ENCODE measurements at places on chromosomes 7 and 10.
A peak's percentile ranks its signal among the peaks of the same experiment; 100 is the strongest.

DNA sequence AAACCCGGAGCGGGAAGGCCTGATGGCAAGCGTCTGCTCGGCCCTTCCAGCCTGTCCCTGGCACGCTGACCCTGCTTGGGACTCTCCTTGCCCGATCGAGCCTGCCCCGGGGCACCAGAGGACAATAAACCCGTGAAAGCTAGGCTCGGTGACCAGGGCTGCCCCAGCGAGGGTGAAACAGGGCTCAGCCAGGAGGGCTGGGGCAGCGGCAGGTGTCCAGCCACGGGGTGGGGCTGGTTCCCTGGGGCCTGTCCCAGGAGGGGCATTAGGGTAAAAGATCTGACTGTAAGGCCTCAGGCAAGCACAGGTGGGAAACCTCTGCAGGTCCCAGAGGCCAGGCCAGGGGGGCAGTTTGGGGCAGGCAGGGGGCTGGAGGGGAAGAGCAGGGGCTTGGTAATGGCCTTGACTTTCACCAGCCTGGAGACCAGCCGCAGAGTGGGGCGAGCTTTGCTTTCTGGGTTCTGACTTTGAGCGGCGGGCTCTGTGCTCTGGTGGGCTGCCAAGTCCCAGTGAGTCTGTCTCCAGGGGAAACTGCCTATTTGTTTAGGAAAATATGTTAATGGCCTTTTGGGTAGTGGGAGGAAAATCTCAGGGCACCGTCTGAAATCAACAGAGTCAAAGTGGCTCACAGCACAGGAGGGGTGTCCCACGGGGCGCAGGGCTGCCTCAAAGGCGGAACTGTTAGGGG is 68.2 kb upstream of the INPP5A start:
- no peak for DNase-seq

DNA sequence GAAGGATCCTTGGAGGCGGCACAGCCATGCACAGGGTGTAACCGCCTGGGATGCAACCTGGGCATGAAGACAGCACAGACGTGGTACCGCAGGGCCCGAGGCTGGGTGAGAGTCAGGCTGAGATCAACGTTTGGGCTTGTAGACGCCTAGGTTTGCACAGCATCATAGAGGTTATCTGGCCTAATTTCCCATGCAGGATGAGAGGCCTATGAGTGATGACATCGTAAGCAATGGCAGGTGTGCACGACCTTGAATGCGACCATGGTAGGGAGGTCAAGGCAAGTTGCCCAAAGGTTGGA is 7.5 kb downstream of the CALML3 start:
- DNase-seq: no peak

- no peak for DNase-seq
Measured at GRCh38 chr10:61589547-61590243, 73.0 kb upstream of the CABCOCO1 start.

DNA sequence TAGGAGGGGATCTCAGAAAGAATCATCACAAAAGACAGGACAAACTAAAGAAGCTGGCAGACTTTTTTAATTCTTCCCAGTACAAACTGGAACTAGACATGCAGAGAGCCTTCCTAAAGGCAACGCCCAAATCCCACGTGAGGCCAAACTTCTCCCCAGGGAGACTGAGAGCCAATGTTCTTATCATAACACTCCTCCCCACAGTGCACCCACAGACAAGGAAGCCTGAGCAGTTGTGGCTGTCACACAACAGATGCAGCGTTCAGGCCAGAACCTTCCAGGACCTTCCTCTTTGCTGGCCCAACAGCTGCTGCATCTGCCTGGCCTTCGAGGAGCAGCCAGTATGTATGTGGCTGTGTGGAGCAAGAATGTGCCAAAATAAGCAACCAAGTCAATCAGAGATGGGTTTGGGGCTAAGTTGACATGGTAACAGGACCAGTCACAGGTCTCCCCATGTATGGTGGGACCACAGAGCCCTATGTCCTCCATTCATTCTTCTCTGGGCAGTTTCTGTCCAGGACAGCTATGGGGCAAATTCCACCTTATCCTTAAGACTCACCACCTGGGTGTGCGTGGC is 34.9 kb downstream of the SRPK2 start:
- no peak for DNase-seq

DNA sequence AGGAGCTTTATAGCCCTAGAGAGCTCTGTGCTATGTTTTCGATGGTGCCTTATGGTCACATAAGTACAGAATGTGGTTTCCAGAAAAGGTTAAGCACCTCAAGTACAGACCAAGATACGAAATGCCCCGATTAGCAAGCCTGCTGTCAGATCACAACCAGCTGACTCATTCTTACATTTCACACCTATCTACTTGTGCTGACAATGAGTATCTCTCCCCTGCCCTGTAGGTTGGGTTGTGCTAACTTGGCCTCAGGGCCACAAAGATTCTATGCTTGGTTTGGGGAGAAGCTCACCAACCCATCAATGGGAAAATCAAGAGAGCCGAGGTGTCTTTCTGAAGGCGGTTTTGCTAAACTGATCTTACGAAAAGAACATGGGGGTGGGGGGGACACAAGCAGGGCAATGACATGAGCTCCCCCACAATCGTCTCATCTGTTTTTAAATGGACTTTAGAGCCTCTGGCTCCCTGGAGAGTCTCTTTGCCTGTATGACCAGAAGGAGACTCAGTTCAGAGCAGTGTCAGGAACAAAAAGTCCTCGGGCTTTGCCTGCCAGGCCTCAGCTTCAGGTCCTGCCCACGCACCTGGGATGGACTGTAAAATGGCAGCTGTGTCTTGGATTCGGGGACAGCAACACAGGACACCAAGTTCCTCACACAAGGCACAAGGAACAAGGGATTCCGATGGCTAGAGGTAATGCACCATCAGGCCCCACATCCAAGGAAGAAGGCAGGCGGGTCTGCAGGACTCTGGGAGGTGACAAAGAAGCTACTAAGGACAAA is 55.1 kb downstream of the FAM53B start:
- DNase-seq: no peak

- DNase-seq: no peak
Measured at GRCh38 chr7:121164247-121164646, 164.6 kb upstream of the WNT16 start.

DNA sequence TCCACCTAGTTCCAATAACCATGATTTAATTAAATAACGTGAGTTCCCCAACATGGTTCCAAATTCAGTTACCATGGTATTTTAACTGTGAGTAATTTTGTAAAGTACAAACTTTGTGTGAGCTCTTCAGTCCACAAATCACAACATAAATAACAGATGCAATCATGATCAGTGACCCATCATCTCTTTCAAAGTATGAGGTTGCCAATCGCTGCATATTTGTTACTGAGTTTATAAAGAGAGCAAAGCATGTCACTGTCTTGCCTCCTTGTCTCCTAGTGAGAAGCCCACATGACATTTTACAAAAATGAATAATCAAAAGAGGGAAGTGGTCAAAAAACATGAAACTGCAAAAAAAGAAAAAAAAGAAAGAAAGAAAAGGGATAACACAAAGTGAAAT is 69.1 kb upstream of the PDSS1 start:
- DNase-seq: no peak

GRCh38 chr7:131974671-131975070 is 418.2 kb upstream of the PODXL start:
- DNase-seq: no peak

- DNase-seq: no peak
Measured at GRCh38 chr7:44087911-44088838, 5.8 kb upstream of the POLM start.

DNA sequence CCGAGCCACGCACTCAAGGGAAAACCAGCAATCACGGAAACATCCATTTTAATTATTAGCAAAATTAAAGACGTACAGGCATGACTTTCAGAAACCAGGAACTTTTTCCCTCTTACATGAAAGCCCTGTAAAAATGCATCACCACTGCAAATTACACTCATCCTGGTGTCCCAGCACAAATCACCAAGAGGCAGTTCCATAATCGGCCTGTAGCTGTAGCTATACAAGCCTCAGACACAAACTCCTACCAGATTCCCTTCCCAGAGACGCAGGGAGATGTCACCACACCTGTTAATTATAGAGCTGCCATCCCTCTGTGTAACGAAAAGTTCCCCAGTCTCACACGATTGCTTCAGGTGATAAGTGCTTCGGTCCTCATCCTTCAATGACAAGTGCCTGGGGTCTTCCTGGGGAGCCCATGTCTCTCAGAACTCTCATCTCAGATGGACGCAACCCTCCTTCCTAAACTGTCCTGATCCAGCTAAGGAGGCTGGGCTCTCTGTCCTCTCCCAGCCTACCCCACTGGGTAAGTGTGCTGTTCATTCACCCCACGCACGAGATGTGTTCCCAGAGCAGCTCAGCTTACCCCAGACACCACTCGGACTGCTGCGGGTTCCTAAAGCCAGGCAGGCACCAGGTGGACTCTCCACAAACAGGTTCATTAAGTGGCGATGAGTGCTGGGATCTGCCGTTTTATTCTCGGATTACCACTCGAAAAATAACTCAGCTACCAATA is 5.9 kb downstream of the FGFR2 start:
- DNase-seq: no peak

- DNase-seq: no peak
Measured at GRCh38 chr10:60282771-60283353, 106.8 kb downstream of the ANK3 start.

DNA sequence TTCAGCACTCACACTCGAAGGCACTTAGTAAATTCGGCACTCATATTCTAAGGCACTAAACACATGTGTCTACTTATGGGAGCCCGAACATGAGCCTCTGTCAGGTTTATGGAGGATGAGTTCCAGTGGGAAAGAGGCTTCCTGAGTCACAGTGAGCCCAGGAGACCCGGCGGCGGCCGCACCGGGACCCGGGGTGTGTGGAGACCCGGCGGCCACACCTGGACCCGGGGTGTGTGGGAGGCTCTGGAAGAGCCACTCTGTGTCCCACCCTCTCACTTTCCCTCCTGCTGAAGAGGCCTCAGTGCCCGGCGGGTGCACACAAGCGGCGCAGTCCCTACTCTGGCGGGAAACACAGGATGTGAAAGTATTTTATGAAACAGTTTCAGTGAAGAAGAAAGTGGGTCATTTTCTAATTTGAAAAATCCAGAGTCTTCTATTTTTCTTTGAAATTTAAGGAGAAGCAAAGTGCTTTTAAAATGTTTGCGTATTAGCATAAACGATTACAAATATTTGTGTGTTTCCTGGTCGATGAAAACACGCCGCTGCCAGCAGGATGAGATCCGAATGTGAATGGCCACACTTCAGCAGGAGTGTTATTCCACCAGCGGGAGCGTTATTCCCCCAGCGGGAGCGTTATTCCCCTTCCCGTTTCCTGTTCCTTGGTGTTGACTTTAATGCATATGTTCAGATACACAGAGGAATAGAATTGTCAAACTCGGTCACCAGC is 625.1 kb downstream of the DNAJB6 start:
- DNase-seq: no peak

DNA sequence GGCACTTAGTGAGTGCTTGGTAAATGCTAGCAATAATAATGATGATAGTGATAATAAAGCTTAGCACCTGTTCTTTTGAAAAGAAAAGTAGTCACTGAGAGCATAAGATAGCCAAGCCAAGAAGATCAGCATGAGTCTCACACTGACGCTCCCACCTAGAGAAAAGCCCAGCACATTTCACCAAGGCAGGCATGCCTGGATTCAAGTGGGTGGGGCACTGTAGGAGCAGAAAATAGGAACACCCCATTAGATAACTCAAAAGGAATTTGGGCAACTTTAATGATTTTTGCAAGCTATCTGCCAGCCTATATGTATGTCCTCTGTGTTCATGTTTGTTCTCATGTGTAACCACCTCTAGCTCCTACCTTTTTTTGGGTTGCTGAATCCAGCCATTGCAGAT is 18.1 kb upstream of the SORBS1 start:
- no peak for DNase-seq

DNA sequence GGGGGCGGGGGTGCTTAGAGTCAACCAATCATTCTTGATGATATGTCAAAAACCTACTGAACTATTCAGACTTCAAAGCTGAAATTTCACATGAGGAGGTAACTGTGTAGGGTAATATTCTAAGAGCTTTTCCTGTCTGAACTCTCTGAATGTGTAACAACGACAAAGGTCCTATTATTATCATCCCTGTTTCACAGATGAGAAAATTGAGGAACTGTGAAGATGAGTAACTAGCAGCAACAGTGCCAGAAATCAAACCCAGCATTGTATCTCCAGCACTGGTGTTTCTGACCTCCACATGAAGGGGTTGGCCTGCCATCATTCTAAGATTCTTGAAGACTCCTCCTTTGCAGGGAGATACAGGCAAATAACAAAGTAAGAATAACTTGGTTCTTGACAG is 294.7 kb upstream of the AOAH start:
- no peak for DNase-seq

- no peak for DNase-seq
Measured at GRCh38 chr10:114017271-114017670, 26.4 kb upstream of the ADRB1 start.

DNA sequence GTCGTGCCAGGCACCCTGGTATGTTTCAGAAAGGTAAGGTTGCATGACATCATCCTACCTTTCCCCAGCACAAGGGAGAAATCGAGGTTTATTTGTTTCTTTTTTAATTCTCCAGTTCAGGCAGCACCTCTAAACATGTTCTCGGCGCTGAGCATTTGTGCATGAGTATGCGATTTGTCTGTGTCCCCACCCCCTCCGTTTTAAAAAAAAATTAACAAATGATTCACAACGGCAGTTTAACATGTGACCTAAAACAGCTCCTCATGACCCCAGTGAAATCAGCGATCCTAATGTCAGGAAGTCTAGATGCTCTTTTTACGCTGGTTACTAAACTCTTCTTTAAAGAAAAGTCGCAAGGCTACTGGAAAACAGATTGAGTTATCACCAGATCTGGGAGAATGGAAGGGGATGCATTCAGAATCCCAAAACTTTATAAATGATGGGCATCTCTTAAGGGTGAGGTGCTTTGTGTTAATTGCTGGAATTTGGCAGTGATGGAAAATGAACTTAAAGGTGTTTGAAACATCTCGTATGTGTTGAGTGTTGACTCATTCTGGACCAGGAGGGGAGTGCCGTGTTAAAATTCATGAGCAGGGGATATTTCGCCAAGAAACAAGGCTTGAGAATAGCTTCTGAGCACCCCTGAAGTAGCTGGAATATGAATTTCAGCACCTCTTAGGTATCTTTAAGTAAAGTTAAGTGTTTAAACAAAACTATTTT is 106.8 kb upstream of the PDCD4 start:
- DNase-seq: no peak

- DNase-seq: no peak
Measured at GRCh38 chr7:155864991-155865690, 52.9 kb upstream of the SHH start.

- DNase-seq: no peak
Measured at GRCh38 chr10:61164458-61165160, 220.6 kb upstream of the RHOBTB1 start.

GRCh38 chr7:20749906-20750305 is 36.8 kb downstream of the SP8 start:
- no peak for DNase-seq

GRCh38 chr10:52818019-52818418 is 45.4 kb upstream of the MBL2 start:
- peak; percentile 10 for DNase-seq

- no peak for DNase-seq
Measured at GRCh38 chr7:82714883-82715282, 271.3 kb upstream of the CACNA2D1 start.

- no peak for DNase-seq
Measured at GRCh38 chr10:102327641-102328040, 67.9 kb upstream of the NFKB2 start.

GRCh38 chr7:68868978-68869377 is 729.3 kb upstream of the AUTS2 start:
- DNase-seq: no peak

All from NCI-H1105 treated with DMSO at 0.1 percent for 48 hours (cell line).